Activated T-helper 1 cell treated with anti-CD3 and anti-CD28 coated beads, Interleukin-2, amount 50 U/mL, for 16 hours (primary cell): ENCODE measurements at places on chromosomes 6 and 20.

DNA sequence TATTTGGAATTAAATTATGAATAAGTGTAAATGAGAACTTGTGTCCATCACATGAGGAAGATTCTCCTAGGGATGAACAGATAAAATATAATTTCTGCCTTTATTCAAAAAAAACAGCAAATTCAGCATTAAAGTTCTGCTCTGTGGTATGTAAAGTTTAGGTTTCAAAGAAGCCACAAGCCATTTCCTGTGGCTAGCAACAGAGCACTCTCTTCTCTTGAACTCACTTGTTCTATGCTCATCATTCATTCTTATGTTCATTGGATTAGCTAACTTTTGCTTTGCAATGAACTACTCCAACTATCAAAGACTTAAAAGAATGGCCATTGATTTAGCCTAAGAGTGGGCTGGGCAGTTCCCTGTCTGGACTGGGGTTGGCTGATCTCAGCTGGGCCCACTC lies 20.8 kb upstream of the SNRPB2 start:
- DNase-seq, result no peak

- DNase-seq, result no peak
These were observed 167.0 kb downstream of the TBX18 start for GRCh38 chr6:84597238-84597875.

DNA sequence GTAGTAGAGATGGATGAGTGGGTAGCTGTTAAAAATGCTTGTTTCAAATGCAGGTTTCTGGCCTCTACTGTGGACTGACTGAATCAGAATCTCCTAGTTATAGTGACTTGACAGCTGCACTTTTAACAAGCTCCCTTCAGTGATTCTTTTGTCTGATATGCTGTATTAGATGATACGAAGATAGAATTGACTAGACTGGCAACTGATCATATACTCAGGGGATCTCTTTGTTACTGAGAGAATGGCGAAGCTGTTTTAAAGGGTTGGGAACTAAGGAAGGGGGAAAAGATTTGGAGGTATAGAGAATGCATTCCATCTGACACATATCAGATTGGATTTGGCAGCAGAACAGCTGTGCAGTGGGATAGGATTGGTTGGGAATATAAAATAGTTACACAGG lies 7.0 kb downstream of the ENPP4 start:
- no peak for DNase-seq

- DNase-seq, result no peak
These were observed 90.3 kb downstream of the SLC24A3 start for GRCh38 chr20:19302714-19303113.

DNA sequence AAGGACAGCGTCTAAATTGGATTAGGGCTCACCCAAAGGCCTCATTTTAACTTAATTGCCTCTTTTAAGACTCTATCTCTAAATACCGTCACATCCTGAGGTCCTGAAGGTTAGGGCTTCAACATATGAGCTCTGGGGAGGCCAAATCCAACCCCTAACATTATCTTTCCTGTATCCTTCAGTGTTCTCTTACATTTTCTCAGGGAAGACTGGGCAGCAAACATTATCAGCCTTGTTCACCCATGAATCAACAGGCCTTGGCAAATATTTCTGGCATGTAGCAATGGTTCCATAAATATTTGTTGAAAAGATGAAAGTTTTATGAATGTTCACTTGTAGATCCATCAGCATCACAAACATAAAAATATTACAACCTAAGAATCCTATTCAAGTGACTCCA lies 24.6 kb upstream of the FOXF2 start:
- no peak for DNase-seq

DNA sequence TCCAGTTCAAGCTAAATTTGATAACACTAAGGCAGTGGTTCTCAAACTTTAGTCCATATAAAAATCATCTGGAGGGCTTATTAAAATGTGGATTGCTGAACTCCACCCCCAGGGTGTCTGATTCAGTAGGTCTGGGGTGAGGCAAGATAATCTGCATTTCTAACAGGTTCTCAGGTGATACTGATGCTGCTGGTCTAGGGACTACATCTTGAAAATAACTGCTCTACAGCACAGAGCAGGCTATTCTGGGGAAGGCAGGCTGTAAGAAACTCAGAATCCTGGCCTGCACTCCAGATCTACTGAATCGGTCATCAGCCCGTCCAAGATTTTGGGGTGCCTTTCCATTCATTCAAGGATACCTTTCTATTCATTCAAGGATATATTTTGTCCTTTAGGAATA lies 11.5 kb downstream of the CALHM5 start:
- no peak for DNase-seq

DNA sequence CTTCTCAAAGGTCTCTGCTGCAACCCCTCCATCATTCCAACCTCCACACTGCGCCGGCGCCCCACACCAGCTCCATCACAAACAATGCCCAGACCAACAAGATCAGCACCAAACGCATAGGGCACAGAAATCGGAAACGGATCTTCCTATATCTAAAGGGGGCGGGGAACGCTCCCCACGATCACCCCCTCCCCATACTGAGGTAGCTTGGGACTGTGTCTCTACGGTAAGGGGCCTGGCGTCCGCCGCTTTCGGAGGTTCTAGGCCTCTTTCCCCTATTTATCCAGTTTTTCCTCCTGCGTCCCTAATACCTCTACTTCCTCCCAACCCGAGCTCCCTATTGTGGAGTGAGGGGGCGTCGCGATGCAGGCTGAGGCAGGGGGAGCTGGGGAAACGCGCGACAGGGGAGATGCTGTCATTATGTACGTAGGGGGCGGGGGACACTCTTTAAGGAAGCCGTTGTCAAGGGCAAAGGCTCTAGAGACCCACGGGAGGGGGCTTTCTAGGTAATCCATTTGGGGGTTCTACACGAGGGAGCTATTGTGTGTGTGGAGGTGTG lies 909 bp downstream of the DNAAF9 start:
- DNase-seq, result no peak

DNA sequence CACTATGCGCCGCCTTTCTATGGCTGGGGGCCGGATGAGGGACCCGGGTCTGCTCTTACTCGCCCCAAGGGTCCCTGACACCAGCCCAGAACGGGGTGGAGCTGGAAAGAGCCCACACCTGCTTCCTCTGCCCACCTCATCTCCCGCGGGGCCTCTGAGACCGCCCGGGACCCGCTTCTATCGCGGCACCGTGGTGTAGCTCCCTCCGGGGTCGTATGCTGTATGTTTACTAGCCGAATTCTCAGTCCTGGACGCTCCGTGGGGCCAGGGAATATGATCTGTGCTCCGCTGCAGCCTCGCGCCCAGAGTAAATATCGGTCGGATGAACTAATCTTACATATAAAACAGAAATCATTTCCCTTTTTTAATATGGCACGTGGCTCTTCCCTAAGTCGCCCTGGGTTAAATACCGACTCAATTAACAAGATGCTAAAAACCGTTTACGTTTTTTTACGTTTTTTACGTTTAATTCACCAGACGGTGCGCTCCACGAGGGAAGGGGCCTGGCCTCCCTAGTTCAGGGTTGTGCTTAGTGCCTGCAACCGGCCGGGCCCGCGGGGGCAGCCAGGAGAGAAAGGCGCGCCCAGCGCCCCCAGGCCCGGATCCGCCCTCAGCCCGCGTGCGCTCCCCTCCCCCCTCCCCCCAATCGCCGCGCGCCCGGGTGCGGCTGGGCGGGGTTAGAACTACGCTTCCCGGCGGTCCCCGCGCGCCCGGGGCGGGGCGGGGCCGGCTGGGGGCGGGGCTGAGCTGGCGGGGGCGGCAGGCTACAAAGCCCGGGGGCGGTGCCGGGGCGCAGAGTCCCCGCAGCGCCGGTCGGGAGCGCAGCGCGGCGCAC lies at the start of gene RBM38:
Gene RBM38, plus strand, starts transcription at position 793 of the 835 bp plus-strand sequence. CDS start 186 bp downstream, outside the sequence.
- peak; percentile 73 for DNase-seq

DNA sequence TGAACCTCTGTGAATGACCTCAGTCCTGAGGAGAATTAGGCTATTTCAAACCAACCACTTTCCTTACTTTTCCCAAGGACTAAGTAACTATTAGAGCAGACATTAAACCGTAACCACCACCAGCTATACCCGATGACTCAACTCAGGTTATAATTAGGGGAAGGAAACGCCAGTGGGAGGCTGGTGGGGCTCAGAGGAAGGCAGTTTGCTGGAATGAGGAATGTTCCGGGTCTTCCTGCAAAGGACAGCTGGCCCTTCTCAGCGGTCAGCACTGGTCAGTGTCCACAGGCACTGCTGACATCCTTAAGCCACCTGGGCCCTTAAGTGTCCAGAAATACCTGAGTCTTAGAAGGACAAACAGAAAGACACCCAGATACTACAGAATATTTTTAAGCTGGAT lies 515.2 kb downstream of the MAFB start:
- no peak for DNase-seq

DNA sequence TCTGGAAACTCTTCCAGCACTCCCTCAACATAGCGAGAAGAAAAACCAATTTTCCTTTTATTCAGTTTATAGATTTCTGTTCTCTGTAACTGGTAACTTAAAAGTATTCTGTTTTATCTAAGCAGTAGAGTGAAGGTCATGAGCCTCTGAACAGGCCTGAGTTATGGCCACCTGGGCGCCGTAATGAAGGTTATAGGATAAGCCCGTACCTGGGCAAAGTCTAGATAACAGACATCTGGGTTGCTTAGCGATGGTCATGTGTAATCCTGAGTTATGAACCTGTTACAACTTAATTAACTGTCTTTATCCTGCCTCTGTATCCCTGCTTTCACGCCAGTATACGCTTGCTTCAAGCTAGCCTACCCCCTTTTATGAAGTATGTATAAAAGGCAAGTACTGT lies 13.0 kb upstream of the FAM217A start:
- no peak for DNase-seq

- DNase-seq, result peak; percentile 51
These were observed 45.1 kb downstream of the NOL4L start for GRCh38 chr20:32539817-32540675.

- no peak for DNase-seq
These were observed at the start of gene ID4 for GRCh38 chr6:19836799-19837510. TSS of gene ID4 (plus strand) at chr6:19837370. CDS start at chr6:19837755, 385 bp downstream.
